ENCODE measurements at places on chromosomes 11 and 22. TPM values are rescaled to one million over a fixed set of nuclear protein-coding genes. Genes with fewer than 3 reads are reported as not detected.

GRCh38 chr11:1251236-1251770 lies 28.4 kb downstream of the MUC5B start:
- no peak for DNase-seq

GRCh38 chr11:67667490-67668191 lies 6.8 kb downstream of the ALDH3B2 start:
- no peak for DNase-seq

GRCh38 chr22:40044870-40045834 lies 50.4 kb downstream of the FAM83F start:
- peak; percentile 69 for DNase-seq

- no peak for DNase-seq
Measured at GRCh38 chr11:29173660-29174062, 843.2 kb downstream of the KCNA4 start.

Gene ELF5
- total RNA-seq: 0.10 TPM

DNA sequence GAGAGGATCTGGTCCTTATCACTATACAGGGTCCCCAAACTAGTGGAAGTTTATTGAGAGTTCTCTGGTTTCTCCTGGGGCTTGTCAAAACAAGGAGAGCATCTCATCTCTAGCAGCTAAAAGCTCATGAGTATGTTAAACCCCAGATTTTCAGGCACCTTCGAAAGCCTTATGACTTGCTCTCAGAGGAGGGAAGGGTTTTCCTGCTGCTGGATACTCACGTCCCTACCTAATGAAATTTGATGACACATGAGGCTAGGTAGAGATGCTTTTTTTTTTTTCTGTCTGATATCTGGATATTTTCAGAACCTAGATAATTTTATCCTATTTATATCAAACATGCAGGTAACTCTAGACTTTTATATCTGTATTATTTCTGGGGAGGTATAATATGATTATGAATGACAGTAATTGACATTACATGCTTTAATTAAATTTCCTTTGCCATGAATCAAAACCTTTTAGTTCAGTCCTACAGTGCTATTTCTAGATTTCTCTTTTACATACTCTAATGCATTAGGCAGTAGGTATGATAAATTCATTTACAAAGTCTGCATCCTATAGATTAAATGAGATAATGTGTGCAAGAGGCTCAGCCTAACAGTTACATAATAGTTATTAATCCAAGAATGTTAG lies 73.9 kb downstream of the PARVA start:
- DNase-seq: no peak

Gene RIC3
- 3.4 TPM for total RNA-seq

- no peak for DNase-seq
Measured at GRCh38 chr11:2165571-2165970, 4.6 kb upstream of the INS start.

DNA sequence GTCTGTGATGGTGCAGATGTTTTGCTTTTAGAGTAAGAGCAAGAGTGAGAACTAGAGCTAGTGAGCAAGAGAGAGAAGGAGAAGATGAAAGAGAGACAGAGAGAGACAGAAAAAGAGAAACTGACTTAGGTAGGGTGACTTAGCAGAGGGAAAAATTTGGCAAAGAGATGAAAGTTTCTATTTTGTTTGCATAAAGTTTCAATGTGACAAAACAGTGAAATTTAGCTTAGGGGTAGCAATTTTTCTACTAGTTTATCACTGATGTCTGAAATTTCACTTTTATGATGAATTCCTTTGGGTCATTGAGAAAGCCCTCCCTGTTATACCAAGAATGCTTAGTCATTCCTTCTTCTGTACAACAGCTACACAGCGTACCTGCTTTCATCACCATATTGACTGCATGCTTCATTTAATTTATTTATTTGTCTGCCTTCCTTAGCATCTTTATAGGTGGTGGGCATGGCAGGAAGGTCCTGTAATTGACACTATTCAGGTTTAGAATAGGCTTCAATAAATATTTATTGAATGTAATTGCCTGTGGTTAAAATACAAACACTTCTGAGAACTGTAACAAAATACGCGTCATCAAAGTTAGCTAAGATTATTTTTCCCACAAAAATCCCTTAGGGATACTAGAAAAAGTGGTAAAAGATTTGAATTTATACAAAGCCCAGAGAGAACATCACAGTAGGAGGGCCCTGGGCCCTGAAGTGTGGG lies 19.9 kb upstream of the CTSC start:
- DNase-seq: no peak

Gene FZD4
- 15.8 TPM for total RNA-seq

Gene PDE2A
- total RNA-seq: 20.3 TPM

DNA sequence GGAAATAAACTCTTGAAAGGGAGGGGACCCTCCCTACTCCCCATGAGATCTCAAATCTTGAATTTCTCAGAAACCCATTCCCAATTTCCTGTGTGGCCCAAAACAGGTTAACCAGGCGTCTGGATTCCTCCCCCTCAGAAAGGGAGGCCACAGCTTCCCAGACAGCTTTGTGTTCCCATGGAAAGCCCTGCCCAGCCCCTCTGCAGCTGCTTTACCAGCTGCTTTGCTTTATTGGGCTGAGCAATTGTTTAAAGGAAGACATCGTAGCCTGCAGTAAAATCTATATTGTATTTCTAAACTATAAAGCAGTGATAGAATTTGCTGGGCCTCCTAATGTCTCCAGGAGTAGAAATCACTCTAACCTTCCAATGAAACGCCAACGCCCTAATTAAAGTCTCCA lies 97.4 kb downstream of the CHST1 start:
- no peak for DNase-seq

DNA sequence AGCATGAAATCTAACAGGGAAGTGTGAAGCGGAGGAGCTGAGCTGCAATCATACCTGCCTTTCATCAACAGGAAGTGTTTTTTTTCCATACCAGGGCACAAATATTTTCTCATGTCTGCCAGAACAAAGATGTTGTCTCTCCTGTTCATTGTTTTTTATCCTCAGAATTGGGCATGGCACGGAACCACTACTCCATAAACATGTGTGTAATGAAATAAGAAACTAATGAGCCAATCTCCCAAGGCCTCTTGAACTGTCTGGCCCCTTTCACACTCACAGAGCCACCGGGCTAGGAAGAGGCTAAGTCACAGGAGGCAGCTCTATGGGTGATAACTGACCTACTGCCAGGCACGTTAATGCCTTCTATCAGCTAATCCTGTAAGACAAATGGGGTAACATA lies 124.4 kb downstream of the ETS1 start:
- DNase-seq: no peak

Gene SCUBE2
- total RNA-seq: 0.65 TPM

Gene C1QTNF4
- total RNA-seq: 0.45 TPM

DNA sequence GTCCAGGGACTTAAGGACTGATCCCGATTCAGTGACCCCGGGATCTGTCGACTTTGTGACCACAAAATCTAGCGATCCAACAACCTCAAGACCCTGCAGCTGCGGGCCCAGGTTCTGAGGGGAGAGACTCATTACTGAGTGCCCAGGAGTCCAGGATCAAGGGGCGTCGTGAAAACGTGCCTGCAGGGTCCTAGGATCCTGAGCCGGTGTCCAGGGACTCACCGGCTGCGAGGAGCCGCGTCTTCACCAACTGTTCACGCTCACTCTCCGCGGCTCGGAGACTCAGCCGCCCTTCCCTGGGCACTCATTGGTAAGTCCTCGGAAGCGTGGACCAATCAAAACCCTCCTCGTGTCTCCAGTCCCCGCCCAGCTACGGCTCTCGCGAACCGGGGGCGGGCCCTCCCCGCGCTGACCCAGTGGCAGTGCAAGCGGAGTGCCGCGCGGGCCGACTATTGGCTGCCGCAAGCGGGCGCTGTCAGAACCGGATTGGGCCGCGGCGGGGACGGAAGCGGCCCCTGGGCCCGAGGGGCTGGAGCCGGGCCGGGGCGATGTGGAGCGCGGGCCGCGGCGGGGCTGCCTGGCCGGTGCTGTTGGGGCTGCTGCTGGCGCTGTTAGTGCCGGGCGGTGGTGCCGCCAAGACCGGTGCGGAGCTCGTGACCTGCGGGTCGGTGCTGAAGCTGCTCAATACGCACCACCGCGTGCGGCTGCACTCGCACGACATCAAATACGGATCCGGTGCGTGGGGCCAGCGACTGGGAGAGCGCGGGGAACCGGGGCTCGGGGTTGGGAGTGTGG lies at the start of gene SDF2L1:
Gene SDF2L1, plus strand, starts transcription at position 514 of the 795 bp plus-strand sequence. Its CDS starts 35 bp downstream, at position 549.
- DNase-seq: peak; percentile 99

DNA sequence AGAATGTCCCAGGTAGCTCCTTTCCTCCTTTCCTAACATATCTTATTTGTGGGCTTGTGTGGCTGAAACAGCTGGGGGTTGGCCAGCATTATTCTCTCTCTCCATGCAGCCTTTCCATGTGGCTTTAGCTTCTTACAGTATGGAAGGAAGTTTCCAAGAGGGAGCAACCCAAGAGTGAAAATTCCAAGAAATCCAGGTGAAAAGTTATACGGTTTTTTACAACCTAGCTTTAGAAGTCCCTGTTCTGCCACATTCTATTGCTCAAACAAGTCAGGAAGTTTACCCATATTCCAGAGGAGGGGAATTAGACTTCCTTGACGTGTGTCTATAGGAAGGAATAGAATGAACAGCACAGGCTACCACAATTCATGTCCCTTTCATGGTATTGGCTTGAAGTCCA lies 10.0 kb upstream of the SWAP70 start:
- DNase-seq: no peak

DNA sequence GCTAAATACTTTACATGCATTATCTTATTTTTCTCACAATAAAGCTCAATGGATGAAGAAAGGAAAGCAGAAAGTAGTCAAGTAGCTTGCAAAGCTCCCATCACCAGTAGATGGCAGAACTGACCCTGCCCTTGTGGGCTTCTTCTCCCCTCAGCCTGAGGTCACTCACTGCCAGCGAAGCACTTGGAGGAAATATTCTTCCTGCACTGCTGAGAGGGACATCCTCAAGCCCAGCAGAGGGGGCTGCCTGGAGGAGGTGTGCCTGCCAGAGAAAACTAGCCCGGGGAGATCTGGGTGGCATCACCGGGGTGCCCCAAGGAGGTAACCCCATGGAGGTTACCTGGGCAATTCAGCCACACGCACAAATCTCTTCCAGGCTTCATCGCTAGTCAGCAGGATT lies 6.6 kb downstream of the APOL4 start:
- no peak for DNase-seq

- DNase-seq: no peak
Measured at GRCh38 chr22:46122980-46123693, 27.2 kb upstream of the PPARA start.

DNA sequence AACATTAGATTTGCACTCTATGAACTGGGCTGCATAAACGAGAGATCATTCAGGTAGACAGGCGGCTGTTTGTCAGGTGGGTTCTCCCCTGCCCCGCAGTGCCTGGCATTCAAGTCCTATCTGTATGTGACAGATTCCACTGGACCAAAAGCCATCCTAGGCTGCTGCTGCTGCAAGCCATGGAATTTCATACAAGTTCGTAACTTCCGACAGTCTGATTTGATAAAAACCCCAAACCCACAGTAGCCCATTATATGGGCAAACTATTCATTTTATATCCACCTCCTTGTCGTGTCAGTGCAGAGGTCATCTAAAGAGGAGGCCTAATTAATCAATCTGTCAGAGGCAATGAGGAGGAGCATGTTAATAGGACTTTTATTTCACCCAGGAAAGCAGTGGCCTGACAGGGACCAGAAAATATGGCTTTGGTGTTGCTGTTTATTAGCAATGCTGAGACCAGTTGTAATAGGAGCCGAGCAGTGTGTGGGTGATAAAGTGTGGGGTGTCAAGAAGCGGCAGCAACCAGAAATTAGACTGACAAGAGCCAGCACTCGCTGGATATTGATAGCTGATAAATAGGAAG lies 124.2 kb downstream of the ARL14EP start:
- no peak for DNase-seq
